Activated CD8-positive, alpha-beta memory T cell treated with anti-CD3 and anti-CD28 coated beads for 1 hour (primary cell): ENCODE measurements at places on chromosomes 7 and 10.

DNA sequence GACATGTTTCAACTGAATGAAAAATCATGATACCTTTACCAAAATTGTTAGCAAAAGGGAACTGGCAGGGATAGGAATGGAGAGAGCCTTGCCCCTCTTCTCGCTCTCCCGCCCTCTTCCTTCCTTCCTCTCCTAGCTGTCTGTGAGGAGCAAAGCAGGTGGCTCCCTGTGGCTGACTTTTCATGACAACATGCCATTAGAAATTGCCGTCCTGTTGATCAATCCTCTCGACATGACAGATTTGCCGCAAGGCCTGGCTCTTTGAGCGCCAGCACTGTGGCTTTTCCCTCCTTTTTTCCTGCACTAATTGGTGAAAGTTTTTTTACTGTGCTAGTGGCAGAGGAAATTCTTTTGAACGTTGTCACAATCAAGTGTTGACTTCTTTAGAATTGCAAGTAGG is 171.1 kb downstream of the TCF7L2 start:
- no peak for DNase-seq

DNA sequence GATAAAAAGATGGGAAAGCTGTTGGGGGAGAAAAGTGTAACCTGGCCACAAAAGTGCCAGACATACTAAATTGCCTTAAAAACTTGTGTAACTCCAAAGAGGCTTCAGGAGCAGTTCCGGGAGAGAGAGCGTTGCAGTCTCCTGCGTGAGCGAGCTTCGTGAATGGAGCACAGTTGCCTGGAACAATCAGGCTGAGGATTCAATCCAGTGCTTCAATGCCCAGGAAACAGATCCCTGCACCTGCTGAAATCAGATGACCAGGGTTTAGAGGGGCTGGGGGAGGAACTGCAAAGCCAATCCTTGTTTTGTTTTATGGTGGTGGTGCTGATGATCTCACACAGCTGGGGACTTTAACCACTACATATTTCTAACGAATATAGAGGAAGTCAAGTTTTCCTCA is 398.3 kb downstream of the DPP6 start:
- DNase-seq: no peak

DNA sequence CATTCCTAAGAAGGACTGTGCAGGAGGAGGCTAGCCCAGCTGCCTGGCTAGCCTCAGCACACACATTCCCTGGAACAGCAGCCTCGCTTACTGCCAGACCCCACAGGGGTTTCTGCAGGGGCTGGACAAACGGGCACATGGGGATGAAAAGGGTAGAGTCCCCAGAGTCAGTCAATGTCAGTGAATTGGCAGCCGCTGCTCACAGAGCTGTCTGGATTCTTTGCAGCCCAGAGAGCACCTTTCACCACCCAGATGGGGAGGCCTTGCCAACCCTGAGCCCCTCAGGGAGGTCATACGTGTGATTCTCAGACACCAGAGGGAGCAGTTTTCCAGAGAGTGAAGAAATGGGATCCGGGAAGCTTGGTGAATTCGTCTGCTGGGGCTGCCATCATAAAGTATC is 143.3 kb downstream of the KCNMA1 start:
- DNase-seq: no peak

DNA sequence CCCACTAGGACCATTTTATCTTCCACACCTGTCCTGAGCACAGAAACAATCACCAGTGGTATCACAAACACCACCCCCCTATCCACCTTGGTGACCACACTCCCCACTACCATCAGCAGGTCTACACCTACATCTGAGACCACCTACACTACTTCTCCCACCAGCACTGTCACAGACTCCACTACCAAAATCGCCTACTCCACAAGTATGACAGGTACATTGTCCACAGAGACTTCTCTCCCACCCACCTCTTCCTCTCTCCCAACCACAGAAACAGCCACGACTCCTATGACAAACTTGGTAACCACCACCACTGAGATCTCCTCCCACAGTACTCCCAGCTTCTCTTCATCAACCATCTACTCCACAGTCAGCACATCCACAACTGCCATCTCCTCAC is 3.3 kb downstream of the MUC3A start:
- DNase-seq: no peak

DNA sequence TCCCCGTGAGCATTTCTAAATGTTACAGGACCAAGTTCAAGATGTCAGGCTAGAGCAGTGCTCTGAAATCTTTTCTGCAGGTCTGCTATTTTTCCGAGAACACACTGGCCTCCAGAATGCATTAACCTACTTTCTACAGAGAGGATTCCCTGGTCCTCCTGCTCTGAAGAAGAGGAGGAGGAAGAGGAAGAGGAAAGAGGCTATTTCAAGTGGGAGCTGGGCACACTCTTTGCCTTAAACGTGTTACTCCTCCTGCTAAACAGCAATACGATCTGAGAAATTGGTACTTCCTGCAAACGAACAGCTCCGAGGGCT is 157.4 kb downstream of the FRMD4A start:
- no peak for DNase-seq

- DNase-seq: no peak
These were observed 45.0 kb upstream of the DPYSL4 start for GRCh38 chr10:132141526-132142395.

DNA sequence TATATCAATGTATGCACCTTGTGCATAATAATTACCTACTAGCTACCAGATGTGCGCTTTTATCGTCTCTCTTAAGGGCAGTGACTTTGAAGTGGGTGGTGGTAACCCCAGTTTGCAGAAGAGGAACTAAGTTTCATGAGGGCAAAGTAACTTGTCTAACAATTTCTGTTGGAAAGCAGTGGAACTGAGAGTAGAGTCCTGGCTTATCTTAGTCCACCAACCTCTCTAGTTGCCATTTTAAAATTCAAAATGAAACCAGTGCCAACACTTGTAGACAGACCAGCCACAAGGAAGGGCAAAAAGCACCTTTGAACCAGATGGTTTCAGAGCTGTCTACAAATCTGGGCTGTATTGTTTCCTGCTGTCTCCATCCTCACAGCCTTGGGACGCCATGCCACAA is 32.0 kb upstream of the RBM20 start:
- DNase-seq: no peak

GRCh38 chr10:115001506-115002381 is 63.7 kb downstream of the TRUB1 start:
- no peak for DNase-seq

- DNase-seq: no peak
These were observed 473.7 kb upstream of the PODXL start for GRCh38 chr7:132030086-132030568.

- no peak for DNase-seq
These were observed 70.5 kb downstream of the TMEM270 start for GRCh38 chr7:73931502-73931901.

DNA sequence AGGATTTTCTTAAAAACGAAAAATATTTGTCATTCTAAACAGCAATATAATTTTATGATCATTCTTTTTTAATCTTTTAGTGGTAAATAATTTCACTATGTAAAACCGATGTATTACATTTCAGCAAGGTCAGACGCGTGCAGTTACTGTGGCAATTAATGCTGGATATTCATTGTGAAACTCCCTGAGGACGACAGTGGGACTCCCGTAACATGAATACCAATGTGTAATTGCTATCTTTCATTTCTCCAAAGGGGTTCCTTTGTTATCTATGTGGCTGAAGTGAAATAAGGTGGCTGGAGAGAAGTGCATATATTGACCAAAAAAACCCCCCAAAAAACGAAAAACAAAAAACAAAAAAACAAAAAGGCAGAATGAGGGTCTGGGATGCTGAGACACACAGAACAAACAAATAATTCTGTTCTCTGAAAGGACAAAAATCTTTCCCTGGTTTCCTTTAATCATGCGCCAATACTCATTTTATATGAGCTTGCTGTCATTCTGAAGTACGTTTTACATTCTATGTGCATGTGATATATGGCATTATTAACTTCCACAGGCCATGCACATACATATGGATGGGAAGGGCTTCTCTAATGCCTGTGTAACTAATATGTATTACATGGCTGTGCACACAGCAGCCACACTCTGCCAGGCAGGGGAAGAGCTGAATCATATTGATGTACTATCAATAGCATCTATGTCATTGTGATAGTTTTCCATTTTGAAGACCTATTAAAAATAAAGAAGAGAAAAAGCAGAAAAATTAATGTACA is 161.4 kb downstream of the RAPGEF5 start:
- DNase-seq: no peak

- DNase-seq: no peak
These were observed 17.7 kb downstream of the MDFIC start for GRCh38 chr7:114939484-114940097.

- DNase-seq: no peak
These were observed 4.2 kb downstream of the ANLN start for GRCh38 chr7:36393826-36394225.

GRCh38 chr7:18566829-18567228 is 71.3 kb downstream of the HDAC9 start:
- no peak for DNase-seq

- DNase-seq: no peak
These were observed 230.4 kb downstream of the ACTR3B start for GRCh38 chr7:152989889-152990380.

- DNase-seq: no peak
These were observed 10.5 kb upstream of the EBLN1 start for GRCh38 chr10:22228167-22228938.

- no peak for DNase-seq
These were observed 26.0 kb downstream of the ADD3 start for GRCh38 chr10:110033701-110034235.

DNA sequence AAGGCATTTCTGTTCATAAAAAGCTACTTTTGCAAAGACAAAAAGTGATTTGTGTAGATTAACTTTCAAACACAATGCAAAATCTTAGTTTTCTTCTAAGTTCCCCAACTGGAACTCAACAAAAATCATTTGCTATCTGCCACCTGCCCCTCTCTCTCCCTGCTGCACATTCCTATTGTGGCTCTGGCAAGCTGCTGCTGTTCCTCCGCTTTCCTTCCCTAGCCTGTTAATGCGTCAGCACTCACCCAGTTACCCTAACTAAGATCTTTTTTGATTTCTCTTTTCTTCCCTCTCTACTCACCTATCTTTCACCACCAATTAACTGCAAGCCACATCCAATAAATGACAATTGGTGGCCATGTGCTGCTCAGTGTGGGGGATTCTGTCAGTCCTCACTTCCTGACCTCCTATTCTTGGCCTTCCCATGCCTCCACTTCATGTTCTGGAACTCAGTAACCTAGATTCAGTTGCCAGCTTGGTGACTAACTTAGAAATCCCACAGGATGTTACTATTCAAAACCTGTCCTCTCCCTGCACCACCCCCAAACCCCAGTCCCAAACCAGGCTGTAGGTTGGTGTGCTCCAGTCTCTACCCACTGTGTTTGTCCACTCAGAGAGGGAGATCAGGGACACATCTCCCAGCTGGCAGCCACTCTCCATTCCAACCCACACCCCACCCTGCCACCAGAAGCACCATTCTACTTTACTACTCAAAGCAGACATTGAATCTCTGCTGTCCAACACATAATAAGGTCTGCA is 140.2 kb upstream of the CTTNBP2 start:
- no peak for DNase-seq

GRCh38 chr7:48244864-48245271 is 73.6 kb downstream of the ABCA13 start:
- no peak for DNase-seq

DNA sequence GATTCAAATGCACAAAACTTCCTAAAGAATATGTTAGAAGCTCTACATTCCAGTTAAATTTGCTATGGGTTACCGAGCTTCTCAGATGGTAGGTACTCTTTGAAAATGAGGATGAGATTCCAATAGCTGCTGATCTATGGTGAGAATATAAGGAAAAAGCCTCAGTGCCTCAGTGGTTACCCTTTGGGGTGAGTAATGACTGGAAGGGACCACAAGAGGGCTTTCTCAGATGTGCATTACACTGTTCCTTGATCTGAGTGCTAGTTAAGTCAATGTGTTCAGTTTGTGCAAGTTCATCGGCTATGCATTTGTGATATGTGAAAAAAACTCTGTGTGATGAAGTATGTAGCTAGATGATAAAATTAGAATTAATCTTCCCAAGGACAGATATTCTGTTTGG is 3.5 kb downstream of the NRCAM start:
- DNase-seq: no peak

- DNase-seq: no peak
These were observed 97.5 kb downstream of the ZNF365 start for GRCh38 chr10:62471711-62472110.

- no peak for DNase-seq
These were observed 47.7 kb downstream of the VIPR2 start for GRCh38 chr7:159096736-159097581.

DNA sequence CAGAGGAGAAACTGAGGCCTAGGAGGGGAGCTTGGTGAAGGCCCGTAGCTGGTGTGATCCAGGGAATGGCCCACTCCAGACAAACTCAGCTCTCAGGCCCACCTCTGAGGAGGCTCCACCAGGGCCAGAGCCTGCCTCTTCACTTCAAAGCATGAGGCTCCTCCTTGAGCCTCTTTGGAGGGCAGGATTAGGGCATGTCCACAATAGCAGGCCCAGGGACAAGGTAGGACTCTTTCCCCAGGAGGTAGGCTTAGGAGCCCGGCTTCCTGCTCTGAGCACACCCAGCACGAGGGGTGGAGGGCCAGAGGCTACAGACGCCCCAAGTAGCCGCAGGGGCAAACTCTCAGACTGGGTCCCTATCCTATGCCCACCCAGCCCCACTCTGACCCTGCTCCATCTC is 164.6 kb upstream of the ZMIZ1 start:
- DNase-seq: no peak

DNA sequence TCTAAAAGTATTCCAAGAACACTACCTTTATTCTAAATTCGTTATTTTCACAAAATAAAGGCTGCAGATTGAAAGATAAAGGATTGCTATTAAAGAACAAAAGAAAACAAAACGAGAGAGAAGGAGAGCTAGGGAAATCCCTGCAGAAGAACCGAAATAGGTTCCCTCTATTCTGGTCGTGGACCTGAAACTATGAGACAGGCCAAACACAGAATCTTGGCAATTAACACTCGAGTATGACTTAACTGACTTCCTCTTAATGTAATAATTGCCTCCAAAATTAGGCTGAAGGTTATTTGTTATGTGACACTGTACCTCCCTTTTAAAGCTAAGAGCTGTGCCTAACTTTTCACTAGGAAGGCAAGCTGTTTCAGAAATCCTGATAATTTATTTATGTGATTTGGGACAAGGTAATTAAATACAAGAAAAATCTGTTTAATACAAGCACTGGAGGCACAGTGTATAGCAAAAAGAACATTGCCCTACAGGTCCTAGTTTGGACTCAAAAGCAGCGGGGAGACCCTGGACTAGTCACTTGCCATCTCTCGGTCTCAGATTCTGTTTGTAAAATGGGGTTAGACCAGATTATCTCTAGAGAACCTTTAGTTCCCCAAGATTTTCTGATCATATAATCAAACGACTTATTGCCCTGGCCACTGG is 11.6 kb downstream of the NAMPT start:
- DNase-seq: no peak

- no peak for DNase-seq
These were observed 93.4 kb downstream of the AVL9 start for GRCh38 chr7:32588657-32589056.
